ENCODE measurements at places on chromosomes 2 and 18. TPM values are rescaled to one million over a fixed set of nuclear protein-coding genes. Genes with fewer than 3 reads are reported as not detected.

Gene KCNG2
- not detected for total RNA-seq

DNA sequence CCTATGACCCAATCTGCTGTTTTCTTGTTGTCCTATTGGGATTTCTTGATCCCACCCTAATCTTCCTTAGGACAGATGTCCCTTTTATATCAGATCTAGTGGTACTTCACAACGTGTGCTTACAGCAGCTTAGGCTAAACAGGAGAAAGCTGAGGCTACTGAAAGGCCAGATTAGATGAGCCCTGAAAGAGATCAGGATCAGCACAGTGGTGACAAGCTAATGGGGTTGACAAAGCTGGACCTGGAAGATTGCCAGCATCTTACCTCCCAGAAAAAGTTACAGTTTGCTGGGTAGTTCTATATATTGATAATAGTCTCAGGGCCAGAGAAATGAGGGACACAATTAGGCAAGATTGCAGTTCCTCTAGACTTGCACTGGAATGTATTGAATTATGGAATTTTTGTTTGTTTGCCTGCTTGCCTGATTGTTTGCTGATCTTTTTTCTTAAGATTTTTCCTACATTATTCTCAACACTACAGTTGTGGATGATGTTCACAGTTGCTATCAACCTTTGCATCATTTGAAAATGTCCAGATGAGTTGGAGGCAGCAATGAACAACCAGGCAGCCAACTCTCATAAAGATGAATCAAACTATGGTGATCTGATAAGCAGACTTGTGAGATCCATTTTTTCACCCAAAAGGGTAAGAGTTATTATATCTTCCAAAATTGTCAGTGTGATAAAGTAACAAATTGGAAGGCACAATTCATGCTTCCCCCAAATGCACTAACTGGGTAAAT is 49.1 kb upstream of the PIK3C3 start:
- no peak for ATAC-seq

DNA sequence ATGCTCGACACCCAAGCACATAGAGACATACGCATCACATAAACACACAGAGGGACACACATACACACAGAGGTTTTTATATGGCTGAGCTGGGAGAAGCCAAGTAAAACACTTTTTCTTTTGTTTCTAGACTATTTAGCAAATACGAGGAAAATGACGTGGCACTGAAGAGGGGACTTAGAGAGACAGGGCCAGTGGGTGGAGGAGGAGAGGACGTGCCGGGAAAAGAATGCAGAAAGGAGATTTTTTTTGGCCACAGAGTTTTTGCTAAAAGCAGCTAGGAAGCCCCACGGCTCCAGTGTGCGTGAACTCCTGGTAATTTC is 168.5 kb upstream of the KLF7 start:
- no peak for ATAC-seq

- no peak for ATAC-seq
Observed at GRCh38 chr2:81061016-81061415, 756.5 kb upstream of the LRRTM1 start.

Gene HOXD13
- 0.05 TPM for total RNA-seq

DNA sequence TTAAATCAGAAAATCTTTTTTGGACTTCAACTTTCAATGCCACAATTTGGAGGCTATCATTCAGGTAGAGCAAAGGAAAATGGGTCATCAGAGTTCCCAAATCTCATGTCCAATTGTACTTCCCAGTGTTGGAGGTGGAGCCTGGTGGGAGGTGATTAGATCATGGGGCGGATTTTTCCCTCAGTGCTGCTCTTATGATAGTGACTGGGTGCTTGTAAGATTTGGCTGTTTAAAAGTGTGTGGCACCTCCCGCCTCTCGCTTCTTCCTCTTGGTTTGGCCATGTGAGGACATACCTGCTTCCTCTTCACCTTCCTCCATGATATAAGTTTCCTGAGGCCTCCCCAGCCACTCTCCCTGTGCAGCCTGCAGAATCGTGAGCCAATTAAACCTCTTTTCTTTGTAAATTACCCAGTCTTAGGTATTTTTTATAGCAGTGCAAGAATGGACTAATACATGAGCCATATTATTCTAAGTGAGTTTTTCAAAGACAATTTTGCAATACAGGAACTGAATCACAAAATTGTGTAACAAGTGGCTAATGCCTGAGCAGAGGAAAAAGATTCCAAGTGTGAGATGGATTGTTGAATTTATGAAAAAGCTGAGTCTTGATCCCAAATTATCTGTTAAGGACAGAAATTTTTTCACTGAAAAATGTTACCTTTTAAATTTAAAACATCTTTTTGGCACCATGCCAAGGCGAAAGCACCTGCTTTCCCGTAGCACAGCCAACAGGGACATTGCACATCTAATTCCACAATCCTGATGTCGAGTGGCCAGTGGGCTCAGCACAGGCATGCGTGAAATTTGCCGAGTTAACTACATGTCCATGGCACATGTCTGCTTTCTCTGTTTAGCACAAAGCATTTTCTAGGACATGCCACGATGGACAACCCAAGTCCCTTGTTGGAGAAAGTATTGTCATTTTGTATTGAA is 150.9 kb downstream of the COL6A3 start:
- no peak for ATAC-seq

DNA sequence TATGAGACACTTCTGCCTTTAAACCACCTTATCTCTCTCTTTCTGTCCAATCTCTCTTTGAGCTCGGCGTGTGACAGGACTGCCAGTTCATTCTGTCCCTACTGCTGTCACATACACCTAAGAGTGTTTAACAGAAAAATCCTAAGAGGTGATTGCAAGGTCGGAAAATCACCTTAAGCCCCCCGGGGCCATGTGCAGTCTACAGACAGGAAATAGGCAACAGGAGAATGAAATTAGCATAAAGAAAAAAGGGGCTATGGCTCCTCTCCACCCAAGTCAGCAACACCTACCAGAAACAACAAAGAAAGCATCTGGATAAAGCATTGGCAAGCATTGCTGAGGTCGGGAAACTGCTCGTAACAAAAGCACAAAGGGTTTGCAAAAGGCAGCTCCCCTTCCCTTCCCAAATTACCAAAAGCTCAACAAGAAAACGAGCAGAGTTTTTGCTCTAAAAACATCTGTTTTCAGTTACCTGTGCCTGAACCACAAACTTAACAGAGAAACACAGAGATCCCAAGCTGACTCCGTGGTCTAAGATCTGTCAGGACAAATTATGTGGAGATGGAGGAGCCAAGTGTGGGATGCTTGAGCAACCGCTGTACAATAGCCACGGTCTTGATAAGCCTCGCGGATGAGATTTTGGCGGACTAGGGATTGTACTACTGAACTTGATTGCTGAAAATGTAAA is 30.4 kb downstream of the ANKRD44 start:
- no peak for ATAC-seq

DNA sequence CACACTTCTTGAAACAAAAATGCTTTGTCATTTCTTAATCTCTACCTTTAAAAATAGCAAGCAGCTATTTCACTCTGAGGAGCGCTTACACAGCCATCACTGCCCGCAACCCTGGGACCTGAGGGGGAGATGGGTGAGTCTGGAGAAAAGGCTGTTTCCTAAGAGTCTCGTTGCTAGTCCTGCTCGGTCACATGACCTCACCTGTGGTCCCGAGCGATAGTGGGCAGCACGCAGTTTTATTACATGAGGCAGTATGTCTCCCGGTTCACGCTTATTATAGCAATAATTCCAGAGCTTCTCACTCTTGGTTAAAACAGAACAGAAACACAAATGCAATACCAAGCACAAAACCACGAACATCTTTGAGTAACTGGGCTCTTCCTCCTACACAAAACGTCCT is 105.3 kb downstream of the ZNF516 start:
- no peak for ATAC-seq

Gene SAG
- total RNA-seq, result 0.92 TPM

- ATAC-seq, result no peak
Observed at GRCh38 chr2:39394516-39394961, 42.5 kb downstream of the MAP4K3 start.

DNA sequence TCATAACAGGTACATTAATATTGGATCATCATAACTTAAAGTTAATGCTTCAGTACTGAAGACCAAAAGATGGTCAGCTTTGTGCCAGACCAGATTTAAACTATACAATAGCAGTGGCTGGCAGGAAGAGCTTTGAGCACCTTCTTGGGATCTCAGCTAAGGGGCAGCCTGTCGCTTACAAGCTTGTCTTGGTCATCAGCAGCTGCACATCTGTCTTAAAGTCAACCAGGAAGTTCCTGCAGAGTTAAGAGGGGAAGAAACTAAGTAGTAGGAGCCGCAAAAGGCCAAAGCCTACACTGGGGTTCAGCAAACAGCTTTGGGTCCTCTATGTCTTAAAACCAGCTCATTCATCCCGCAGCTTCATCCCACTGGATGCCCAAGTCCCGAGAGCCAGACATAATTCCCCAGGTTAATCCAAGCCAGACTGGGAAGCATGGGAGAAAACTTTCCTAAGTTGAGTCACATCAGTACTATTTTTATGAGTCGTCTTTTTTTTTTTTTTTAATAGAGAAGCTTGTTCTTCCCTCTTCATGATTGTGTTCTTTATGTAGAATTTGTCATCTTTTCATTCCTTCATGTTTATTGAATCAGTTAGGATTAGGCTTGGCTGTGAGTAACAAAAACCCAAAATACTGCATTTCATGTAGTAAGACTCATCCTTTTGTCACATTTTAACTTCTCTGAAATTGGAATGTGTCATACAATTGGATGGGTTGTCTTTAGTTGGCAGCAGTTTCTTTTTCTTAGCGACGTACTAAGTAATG is 59.3 kb downstream of the SERTAD2 start:
- ATAC-seq, result no peak

DNA sequence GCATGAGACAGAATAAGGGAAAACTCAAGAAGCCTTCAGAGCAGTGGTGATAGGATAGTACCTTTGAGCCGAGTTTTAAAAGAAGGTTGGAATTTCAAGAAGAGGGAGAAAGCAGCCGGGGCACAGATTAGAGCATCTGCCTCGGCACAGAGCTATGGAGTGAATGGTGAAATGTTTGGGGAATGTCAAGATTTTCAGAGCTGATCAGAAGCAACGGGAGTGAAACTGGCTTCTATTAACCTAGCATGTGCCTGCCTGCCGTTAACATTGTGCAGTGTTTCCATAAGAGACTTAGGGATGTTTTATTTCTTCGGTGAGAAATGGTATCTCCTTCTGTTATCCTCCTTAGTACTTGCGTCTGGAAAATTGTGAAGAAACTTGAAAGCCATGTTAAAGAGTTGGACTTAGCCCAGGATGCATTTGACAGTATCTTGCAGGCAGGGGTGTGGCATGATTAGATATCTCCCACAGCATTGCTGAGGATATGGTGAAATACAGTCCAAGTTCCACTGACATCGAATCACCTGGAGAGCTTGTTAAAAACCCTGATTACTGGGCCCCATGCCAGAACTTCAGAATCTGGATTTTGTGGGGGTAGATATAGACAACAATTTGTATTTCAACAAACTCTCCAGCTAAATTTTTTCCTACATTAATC is 96.8 kb upstream of the PPP1CB start:
- peak; percentile 39 for ATAC-seq

All from motor neuron (in vitro differentiated cells).